ENCODE measurements at places on chromosomes 16 and 17.
A peak's percentile ranks its signal among the peaks of the same experiment; 100 is the strongest.

DNA sequence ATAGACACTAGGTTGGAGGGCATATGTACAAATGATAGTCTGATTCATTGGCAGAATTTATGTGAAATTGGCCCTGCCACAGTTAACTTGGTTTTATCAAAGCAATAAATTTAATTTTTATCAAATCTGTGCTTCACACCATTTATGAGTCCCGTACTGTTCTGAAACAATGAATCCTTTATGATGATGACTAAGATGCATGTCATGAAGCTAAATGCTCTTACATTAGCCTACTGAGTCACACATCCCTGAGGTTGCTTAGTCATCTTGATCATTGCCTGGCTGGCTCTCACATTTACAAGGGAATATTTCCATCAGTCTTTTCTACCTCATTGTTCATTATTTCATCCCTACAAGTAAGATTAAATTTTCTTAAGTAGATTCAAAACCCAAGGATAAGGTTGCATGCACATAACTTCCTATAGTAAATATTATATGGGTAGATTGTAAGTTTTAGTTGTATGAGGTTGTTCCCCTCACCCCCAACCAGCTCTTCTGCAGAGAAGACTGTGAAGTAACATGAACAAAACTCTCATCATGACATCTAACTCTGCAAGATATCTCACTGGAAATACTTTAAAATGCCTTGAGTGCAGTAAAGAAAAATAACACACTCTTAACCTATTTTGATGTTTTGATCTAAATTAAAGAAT, 170.7 kb downstream of the CYB561 start:
- DNase-seq = peak; percentile 17

- peak; percentile 47 for DNase-seq
These were observed 2.3 kb downstream of the METRNL start for GRCh38 chr17:83081684-83082201.

GRCh38 chr16:76125871-76126270, 151.3 kb upstream of the CNTNAP4 start:
- no peak for DNase-seq

DNA sequence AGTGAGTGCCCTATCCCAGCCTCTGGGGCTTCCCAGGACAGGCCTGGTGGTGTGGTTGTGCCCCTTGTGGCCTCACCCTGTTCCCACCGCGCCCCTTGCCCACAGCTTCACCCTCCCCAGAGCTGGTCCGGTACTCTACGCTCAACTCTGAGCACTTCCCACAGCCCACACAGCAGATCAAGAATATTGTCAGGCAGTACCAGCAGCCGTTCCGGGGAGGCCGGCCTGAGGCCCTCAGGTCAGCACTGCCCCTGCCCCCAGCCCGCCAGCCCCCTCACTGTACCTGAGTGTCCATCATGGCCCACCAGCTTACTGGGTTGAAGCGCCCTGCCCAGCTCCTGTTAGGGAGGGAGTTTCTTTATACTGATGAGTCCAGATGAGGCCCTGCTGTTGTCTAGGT, 32.3 kb upstream of the ALKBH5 start:
- no peak for DNase-seq

- DNase-seq = no peak
These were observed 13.7 kb downstream of the SLX4 start for GRCh38 chr16:3597676-3598075.

DNA sequence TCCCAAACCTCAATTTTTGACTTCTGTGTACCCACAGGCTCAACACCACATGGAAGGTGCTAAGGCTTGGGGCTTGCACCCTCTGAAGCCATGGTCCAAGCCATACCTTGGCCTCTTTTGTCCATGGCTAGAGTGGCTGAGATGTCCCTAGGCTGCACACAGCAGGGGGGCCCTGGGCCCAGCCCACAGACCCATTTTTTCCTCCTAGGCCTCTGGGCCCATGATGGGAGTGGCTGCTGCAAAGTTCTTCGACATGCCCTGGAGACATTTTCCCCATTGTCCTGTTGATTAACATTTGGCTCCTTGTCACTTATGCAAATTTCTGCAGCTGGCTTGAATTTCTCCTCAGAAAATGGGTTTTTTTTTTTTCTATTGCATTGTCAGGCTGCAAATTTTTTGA, 47.0 kb downstream of the TBC1D26 start:
- no peak for DNase-seq

DNA sequence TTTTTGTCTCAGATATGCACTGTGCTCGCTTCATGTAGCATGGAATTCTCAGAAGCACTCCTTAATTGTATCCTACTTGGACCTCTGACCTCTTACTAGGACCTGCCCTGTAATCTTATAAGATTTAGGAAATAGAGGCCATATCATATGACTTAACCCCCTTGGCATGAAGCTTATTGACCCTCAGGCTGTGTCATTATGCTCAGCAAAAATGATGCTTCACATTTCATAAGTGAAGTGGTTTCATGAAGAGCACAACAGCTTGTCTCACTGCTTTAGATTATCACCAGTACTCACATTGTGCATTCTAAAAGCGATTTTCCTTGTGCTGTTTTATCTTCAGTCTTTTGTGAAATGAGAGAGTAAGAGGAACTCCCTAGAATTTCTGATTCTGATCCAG, 6.4 kb downstream of the PHKB start:
- no peak for DNase-seq

- no peak for DNase-seq
These were observed 113.9 kb upstream of the ADAMTS18 start for GRCh38 chr16:77548766-77549165.

GRCh38 chr17:10628756-10629155, 28.4 kb downstream of the MYH3 start:
- no peak for DNase-seq

DNA sequence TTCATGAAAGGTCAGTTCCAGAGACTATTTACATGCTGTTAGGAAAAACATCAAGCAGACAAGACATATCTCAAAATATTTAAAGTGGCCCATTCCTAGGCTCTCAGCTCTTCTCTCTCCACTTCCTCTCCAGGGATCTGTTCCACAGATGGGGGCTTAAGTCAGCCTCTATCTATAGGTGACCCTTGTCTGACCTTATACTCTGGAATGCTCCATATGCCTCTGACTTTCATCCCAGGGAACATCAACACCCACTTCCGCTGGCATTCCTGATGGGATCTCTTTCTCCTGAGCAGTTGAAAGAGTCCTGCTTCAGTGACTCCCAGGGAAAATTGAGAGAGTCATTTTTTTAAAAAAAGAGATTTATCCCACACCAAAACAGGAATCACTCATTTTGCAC, 11.5 kb upstream of the WIPI1 start:
- DNase-seq = no peak

DNA sequence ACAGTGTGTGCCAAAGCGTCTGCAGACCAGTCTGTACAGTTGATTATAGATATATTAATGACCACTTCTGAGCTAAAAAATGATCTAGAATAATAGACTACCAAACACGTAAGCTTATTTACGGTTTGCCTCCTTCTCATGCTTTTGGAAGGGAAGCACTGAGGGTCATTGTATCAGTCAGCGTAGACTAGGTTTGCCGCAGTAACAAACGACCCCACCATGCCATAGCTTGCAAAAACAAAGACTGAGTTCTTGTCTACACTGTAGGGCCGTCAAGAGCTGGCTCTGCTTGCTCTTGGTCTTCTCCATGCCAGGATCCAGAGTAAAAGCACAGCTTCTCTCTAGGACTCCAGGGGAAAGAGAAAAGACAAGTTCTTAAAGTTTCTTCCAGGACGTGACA, 680.7 kb downstream of the MAF start:
- DNase-seq = no peak

DNA sequence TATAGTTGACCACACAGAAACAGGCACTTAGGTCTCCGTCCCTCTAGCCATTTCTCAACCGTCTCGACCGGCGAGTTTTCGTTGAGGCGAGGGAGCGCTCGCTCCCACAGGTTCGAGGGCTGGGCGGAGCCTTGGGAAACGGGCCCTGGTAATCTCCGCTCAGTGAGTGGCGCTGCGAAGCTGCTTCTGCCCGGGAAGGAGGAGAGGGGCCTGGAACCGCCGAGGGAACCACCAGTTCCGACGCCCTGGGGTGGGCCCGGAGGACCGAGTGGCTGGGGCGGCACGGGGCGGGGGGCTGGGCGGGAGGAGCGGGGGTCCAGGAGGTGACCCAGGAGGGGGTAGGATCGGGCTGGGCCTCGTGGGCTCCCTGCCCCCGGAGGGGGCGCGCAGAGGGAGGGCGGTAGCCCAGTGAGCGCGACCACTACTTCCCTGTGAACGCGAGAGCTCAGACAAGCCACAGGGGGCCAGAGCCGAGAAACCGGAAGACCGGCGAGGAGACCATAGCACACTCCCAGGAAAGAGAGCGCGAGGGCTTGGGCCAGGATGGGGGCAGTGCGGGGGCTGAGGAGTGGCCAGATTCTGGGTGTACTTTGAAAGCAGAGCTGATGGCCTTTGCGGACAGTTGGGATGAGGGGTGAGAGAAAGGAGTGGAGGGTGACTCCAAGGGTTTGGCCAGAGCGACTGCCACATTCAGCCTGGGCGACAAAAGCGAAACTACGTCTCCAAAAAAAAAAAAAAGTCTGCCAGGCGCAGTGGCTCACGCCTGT, 29.9 kb upstream of the ARL4D start:
- DNase-seq = peak; percentile 65

GRCh38 chr16:71430744-71431143, 11.1 kb downstream of the TLE7 start:
- no peak for DNase-seq

DNA sequence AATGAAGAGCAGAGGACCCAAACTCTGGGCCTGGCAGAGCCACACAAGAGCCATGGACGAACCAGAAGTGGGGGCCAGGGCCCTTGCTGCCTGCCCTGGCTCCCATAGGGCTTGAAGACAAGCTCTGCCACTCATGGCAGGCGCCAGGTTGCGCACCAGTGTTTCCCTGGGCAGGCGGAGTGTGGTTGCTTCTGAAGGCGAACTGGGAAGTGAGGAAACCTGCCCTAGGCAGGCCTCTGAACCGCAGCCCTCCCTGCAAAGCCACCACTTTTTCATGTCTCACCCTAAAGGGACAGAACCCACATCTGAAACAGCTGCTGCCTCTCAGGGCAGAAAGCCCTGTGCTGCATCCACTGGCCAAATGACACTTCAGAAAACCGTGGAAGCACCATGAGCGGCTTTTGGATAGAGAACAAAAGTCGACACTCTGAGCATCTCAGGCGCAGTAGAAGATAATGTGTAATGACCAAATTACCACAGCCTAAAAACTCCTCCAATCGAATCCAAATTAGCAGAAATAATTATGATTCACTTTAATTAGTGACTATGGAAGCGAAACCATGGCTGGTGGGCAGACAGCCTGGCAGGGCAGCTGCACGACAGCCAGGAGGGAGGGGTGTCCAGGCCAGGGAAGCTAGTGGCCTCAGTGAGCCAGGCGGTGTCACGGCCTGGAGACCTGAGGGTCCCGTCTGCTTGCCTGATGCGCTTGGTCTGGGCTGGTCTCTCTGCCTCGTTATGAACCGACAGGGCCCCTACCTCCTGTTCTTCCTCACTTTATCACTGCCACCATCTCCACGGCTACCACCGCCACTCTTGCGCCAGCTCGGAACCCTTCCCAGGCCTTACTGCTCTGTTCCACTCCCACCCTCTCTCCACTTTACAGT, 59.1 kb downstream of the PRMT7 start:
- DNase-seq = peak; percentile 38

- no peak for DNase-seq
These were observed 7.9 kb downstream of the SPOP start for GRCh38 chr17:49670002-49670401.

DNA sequence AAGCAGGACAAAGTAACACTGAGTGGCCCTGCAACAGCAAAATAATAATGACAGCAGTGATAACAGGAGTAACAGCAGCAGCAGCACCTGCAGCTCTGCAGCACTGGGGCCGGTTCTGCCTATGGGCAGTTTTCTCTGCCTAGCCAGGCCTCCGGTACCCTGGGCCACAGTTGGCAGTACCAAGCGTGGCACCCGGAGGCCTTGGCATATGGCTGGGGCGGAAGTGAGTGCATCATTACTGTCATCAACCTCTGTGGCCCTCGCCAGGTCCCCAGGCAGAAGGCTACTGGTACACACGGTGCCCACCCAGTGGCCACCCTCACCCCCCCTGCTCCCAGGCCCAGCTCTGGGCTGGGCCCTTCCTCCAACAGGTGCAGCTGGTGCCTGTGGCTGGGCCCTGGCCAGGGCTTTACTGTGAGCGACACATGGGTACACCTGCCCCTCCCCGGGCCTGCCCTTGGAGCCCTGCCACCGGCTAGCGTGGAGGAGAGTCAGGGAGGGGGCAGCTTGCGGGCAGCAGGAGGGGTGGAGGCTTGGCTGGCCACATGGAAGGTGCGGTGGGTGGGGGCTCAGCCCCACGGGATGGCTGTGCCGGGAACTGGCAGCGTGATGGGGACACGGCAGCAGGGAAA, 3.0 kb downstream of the KCNJ12 start:
- no peak for DNase-seq

GRCh38 chr17:42673885-42674754, 2.7 kb downstream of the PLEKHH3 start:
- DNase-seq = peak; percentile 40

DNA sequence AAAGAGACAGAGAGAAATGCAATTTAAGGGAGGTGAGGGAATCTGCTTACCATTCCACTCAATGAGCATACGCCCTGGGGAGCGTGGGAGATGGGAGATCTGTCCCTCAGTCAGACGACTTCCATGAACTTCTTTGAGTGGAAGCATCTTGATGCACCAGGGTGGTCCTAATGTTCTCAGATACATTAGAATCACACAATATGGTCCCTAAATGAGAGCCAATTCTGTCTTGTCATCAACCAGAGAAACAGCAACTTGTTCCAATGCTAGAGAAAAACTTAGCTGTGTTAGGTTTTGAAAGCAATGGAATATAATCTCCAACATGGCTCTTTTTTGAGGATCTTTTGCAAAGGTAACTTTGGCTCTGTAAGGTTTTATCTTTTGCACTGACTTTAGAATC, 44.1 kb downstream of the GPR139 start:
- no peak for DNase-seq

GRCh38 chr16:67190041-67190440, at the start of gene EXOC3L1:
EXOC3L1 (minus strand) TSS chr16:67190136; CDS start chr16:67189676, 460 bp downstream.
- DNase-seq = no peak

DNA sequence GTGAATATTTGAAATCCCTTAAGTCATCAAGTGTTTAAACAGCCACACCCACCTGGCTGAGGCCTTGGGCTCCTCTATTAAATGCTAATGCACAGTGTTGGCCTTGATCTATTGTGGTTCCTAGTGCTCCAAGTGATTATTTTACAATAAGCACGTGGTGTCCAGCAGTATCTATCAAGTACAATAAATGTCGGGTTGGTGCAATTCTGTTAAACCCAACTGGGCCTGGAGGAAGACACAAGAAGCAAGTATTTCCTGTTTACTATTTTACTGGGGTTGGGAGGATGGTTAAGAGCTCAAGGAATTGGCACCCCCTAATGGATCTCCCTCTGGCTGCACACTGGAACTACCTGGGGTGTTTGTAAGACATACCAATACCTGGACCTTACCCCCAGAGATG, 72.1 kb upstream of the HNF1B start:
- DNase-seq = no peak

DNA sequence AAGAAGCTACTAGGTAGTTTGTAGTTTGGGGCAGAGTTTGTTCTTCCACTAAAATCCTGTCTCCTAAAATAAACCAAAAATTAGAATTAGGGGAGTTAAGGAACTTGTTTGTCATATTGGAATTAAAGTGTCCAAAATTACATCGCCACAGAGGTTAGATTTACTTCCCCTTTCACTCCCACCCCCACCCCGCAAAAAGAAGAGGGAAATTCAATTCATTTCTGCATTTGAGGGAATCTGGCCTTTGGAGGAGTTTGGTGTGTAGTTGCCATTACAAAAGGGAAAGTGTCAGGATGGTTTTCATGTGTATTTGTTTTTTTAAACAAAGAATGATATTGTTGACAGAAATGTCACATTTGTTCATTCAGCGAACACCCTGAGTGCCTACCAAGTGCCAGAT, 5.8 kb downstream of the TMEM97 start:
- no peak for DNase-seq

Data from CD4-positive, alpha-beta T cell treated with Interleukin-1 beta for 1 hour (primary cell).